ENCODE measurements at places on chromosomes 6 and 20.

DNA sequence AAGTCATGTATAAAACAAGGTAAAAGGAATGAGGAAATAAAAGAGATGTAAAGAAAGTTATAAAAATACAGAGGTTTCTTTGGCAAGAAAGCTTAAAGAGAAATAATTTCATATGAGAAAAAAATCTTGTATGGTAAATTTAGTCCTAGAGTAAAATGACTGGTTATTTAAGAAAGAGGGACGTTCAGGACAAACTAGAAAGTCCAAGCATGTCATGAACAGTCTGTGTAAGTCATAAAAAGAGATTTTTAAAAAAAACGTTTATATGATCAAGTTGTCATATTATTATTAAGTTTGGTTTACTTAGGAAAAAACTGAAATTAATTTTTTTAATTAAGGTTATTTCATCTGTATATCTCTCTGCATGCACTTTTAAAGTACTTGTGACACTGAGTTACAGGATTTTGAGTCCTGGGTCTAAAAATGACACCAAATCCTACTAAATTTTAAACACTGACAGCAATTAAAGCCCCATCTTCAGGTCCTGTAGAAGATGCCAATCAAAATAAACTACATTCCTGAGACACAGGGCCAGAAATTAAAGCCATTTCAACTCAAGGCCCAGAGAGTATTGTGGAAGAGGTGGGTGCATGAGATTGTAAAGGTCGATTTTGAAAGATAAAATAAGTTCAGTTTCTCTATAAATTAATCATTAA, 62.4 kb downstream of the AGPAT4 start:
- no peak for DNase-seq

- DNase-seq = no peak
Observed at GRCh38 chr20:17693444-17694001, 6.2 kb upstream of the BANF2 start.

GRCh38 chr6:154440022-154440421, 70.5 kb downstream of the CNKSR3 start:
- no peak for DNase-seq

GRCh38 chr20:16671753-16672152, 58.1 kb upstream of the SNRPB2 start:
- DNase-seq = no peak

DNA sequence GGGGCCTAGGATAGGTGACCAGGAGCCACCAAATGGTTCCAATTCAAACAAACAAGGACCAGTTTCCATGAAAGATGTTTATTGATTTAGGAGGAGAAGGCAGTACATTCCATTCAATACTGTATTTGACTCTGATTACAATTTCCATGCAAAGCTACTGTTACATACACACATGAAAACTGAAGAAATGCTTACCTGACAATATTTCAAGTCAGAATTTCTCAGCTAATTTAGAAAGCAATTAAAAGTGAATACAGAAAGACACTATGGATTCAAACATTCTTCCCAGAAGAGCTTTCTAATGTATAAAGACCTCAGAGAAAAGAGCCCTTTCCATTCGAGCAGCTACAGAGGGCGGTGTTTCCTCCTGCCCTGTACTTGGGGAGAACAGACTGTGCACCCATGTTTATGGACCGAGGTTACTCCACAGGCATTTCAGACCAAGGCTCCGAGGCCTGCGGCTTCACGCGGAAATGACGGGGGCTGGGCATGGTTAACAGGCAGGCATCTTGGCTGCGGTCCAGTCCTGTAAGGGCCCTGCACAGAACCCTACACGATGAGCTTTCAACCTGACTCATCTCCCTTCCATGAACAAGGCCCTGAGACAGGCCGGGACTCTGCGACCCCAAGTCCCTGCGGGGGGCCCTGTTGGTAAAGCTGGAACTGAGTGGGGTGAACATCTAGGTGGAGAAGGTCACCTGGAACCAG, 25.7 kb upstream of the TCFL5 start:
- peak; percentile 62 for DNase-seq

DNA sequence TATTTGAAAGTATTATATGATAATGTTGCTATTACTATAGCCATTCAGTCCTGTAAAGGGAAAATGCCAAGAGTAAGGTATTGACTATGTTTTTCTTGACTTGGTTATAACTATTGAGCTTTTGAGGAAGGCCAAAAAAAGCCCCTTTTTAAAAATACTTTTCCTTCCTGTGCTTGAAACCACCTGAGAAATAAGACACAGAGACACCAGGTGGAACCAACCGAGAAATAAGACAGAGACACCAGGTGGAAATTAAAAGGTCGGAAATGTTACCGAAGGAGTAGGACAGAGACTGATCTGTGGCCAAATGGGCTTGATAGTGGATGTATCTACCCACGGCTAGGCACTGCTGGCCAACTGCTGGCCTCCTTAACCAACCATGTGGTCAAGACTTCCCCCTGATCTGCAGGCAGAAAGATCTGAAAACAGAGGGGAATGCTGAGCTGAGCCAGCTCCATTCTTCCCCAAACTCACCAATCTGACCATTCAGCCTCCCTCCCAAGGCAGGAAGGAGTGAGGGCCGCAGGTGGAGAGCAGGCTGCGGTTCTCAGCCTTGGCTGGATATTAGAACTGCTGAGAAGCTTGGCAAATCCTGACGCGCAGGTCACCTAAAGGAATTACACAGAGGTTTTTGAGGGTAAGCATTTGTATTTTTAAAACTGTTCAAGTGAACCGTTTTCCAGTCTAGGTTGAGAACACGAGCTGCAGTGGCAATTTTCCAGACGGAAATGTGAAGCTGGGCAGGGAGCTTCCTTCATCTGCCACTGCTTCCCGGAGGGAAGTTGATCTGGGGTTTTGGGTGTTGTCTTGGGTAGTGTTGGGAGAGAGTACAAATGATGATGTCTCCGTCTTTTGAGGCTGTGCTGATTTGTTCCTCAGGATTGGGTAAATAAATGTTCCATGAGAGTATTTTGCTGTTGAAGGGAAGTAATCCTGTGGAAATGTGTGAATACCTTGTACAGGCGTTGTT, 121.7 kb upstream of the EXOC2 start:
- no peak for DNase-seq

DNA sequence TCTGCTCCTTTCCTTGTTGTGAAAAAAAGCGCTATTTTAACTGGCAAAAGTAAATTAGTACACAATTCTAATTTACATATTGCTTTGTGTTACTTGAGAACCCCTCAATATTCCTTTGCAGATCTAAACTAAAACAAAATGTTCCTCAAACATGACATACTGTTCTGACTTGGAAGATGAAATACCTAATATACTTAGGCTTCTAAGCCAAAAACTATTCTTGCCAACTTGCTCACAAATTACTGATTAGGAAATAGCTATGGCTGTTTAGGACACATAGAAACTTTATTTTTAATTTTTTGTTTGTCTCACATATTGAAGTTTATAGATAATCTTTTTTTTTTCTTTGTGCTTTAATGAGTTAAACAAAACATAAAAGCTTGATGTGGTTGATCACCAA, 542.2 kb downstream of the GRIK2 start:
- no peak for DNase-seq

DNA sequence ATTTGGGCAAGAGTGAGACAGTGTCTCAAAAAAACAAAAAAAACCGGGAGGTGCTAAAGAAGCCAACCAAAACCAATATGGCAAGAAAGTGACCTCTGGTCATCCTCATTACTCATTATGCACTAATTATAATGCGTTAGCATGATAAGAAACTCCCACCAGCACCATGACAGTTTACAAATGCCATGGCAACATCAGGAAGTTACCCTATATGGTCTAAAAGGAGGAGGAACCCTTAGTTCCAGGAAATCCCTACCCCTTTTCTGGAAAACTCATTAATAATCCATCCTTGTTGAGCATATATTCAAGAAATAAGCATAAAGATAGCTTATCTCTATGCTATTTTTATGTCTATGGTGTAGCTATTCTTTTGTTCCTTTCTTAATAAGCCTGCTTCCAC, 31.7 kb downstream of the C6orf52 start:
- DNase-seq = no peak

DNA sequence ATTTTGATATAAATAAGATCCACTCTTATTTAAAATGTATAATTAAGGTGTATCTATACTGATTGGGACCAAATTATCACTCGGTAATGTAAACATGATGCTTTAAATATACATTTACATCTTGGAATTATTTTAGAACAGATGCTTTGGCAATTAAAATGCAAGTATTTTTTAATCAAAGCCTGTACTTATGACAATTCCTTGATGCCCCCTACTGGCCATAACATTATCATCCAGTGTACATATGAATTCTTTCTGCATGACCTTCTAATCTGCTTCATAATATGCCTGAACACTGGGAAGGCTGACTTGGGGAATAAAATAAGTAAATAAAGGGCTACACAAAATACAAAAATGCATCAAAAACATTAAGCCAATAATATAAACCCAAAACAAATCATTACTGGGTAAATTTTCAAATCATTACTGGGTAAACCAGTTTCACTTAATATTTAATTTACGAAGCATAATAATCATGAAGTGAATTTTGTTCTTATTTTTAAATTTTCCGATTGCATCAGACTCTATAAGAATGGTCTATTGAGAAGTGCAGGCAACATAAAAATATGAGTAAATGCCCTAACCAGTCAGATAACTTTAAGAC, 65.1 kb downstream of the CGA start:
- peak; percentile 45 for DNase-seq
